ENCODE measurements at places on chromosomes 1 and 21.
A peak's percentile ranks its signal among the peaks of the same experiment; 100 is the strongest.

- no peak for DNase-seq
Observed at GRCh38 chr1:12666141-12666735, 22.4 kb downstream of the AADACL4 start.

DNA sequence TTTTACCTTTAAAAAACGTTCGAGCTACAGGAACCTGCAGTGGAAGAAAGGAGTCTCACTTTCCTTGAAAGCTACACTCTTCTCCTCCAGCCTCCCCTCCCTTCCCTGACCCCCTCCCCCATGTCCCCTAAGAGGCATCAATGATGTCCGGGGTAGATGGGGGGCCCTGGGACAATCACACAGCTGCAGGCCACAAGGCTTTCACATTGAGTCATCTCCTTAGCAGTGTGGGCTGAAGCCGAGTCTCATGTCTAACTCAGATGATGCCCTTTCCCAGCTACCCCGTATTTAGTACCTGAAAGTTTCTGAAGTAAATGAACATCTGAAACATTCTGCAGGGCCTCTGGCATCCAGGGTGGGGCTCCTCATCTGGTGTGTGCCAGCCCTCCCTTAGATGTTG is 6.3 kb upstream of the GPR25 start:
- DNase-seq = no peak

GRCh38 chr21:38879912-38880576 is 74.3 kb downstream of the ETS2 start:
- no peak for DNase-seq

GRCh38 chr1:25810341-25811299 is 9.1 kb upstream of the MTFR1L start:
- peak; percentile 72 for DNase-seq

GRCh38 chr21:34800797-34801518 is 132.2 kb downstream of the CLIC6 start:
- DNase-seq = no peak

DNA sequence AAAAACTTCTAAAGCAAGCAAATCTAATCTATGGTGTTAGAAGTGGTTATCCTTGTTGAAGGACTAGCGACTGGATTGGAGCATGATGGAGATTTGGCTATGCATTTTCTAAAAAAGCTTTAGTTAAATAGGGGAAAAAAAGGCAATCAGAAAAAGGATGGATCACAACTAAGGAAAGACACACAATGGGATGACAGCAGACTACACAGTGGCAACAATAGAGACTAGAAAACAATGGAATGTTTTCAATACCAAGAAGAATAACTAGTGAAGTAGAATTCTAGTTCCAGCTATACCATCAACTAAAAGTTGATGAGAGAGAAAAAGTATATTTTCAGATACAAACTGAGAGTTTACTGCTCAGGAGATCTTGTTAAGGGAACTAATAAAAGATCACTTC is 605.8 kb downstream of the PTPRU start:
- no peak for DNase-seq

DNA sequence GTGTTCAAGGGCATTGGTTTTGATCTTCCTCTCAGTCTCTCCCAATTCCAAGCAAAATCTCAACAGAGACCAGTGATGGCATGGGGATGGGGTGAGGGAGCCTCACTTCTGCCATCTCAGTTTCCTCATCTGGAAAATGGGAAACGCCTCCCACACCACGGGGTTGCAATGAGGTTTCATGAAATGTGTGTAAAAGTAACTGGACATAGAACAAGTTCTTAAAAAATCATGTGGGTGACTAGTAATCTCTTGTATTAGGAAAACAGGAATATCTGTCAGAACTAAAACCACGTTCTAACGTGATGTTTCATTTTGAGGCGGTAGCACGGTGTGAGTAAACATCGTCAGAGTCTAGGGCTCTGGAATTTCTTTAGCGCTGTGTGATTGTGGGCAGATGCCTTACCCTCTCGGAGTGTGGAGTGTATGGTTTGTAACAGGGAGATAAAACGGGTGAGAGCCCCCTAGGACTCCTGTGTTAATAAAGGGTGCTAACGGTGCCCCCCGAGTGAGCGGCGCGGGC is 55.5 kb upstream of the DNAJC6 start:
- DNase-seq = no peak

- DNase-seq = no peak
Observed at GRCh38 chr21:18164483-18164882, 80.2 kb upstream of the CHODL start.

DNA sequence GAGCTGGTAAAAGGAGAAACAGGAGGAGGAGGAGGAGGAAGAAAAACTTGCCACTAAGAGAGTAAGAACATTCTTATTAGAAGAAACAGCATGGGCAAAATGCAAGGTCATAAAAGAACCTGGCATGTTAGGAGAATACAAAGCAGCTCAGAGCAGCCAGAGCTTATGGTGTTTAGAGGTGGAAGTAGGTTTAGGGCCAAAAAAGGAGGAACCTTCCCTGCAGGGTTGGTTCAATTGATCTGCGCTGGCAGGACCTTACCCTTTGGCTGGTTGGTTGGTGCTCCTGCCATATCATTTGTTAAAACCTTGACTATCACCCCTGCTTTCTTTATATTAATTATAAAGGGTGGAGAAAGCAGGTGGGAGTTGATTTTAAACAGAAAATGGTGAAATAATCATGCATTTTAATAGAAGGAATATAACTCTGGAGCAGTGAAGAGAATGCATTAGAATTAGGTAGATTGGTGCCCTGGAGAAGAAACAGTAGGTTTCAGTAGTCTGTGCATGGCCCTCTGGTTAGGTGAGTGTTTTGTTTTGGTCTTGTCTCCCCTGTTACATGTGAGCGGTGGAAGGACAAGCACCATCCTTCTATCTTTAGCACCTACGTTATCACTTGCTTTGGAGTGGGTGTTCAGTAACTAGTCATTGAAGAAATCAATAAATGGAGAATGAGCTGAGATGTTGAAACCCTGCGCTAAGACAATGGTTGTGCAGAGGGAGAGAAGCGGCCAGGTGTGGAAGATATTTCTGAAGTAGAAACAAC is 110.4 kb upstream of the NGF start:
- DNase-seq = no peak

DNA sequence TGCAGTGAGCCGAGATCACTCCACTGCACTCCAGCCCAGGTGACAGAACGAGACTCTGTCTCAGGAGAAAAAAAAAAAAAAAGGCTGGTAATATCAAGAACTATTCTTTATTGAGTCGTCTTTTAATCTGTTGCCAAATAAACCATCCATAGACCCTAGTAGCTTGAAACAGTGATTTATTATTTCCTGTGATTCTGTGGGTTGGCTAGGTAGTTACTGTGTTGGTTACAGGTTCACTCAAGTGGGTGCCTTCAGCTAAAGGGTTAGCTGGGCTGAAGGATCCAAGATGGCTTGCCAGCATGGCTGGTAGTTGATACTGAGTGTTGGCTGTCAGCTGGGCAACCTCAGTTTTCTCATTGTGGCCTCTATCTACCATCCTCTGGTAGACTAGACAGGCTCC is 9.2 kb downstream of the TLCD4 start:
- no peak for DNase-seq

GRCh38 chr1:58063095-58063494 is 483.4 kb downstream of the OMA1 start:
- no peak for DNase-seq

GRCh38 chr1:31460027-31460426 is 47.0 kb downstream of the SERINC2 start:
- no peak for DNase-seq

DNA sequence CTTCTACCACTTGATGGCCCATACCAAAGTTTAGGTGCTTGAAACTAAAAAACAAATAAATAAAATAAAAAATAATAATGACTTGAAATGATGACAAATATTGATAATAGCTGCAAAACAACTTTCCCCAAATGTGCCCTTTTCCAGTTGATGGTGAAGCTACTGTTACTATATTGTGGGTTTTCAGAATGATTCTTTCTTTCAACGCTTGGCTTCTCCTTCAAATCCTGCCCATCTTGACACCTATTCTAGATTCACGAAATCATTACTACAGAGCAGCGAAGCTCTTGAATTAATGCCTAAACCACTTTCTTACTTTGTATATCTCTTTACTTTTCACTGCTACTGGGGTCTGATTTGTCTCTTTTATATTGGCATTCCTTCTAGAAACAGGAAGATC is 9.2 kb upstream of the C1orf141 start:
- no peak for DNase-seq
